Hypothalamus (tissue), 51 donors: ENCODE measurements at places on chromosomes 2 and 18.

- DNase-seq: no peak
These were observed 264.4 kb upstream of the REV1 start for GRCh38 chr2:99754210-99754609.

- DNase-seq: no peak
These were observed 2.1 kb downstream of the NCKAP1 start for GRCh38 chr2:183035954-183036669.

- no peak for DNase-seq
These were observed 160.1 kb upstream of the ZC3H15 start for GRCh38 chr2:186325827-186326535.

DNA sequence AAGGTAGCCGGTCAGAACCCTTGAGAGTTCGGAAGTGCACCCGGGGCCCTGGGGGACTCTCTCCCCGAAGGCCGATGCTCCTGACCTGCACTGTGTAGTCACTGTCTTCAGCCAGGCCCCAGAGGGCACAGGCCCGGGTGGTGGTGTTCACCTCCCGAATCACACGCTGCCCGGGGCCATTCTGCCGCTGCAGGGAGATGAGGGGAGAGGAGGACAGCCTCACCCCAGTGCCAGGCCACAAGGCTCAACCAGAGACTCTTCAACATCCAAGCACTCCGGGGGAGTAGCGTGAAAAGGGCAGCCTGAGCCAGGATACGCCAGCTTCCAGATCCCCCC is 1.1 kb downstream of the FNDC4 start:
- DNase-seq: no peak

DNA sequence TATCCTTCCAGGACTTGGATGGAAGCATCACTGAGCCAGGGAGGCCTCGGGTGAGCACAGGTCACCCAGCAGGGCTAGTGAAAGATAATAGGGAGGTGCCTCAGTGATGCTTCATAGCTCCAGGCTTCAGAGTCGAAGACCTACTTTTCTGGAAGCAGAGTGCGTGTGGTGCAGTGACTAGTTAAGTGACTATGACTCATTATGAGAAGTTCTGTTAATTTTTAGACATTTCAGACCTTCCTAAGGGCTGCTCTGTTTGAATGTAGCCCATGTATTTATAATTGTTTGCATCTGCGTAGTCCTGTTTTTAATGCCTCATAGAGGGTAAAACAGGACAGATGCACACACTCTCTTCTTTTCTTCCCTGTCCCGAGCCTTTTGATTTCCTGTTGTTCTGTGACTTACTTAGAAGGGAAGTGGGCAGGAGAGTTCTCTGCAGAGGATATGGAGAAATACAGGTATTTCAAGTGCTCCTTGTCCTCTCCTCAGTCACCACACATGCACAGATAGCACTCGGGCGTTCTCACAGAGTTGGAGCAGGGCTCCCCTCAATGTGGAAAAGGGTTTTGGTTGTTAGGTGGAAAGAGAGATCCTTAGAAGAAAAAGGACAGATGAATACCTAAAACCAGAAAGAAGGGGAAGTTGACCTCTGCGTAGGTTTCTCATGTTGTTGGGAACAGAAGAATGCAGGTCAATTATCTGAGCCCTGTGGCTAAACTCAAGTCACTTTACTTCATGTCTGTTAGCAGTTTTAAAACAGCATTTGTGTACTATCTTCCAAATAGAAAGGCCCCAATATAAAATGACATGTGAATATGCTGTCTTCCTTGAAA is 34.7 kb downstream of the RALB start:
- no peak for DNase-seq

- DNase-seq: no peak
These were observed 24.2 kb upstream of the CASP8 start for GRCh38 chr2:201235860-201236811.

DNA sequence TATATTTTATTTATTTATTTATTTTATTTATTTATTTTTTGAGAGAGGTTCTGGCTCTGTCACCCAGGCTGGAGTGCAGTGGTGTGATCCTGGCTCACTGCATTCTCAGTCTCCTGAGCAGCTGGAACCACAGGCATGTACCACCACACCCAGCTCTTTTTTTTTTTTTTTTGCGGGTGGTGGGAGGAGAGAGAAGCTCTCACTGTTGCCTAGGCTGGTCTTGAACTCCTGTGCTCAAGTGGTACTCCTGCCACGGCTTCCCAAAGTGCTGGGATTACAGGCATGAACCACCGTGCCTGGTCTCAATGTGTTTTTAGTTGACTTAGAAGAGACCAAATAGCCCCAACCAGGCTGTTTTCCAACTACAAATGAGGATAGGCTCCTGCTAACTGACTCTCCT is 80.7 kb downstream of the PDCL3 start:
- DNase-seq: no peak
